ENCODE measurements at places on chromosomes 1 and 21. TPM values are rescaled to one million over a fixed set of nuclear protein-coding genes. Genes with fewer than 3 reads are reported as not detected.

Gene ADCY10
- under 0.01 TPM for total RNA-seq

Gene LCE1E
- total RNA-seq: not detected

Gene PSRC1
- 12.3 TPM for total RNA-seq

Gene FAM72D
- total RNA-seq: 0.97 TPM

Gene C1orf141
- not detected for total RNA-seq

Gene RAB42
- total RNA-seq: not detected

Gene PKLR
- not detected for total RNA-seq

Gene RGS7
- total RNA-seq: not detected

Gene LIN28A
- total RNA-seq: not detected

Gene FAM163A
- total RNA-seq: under 0.01 TPM

Gene RNU1-3
- total RNA-seq: under 0.01 TPM

Gene VTCN1
- not detected for total RNA-seq

Gene SPRR2B
- not detected for total RNA-seq

Gene KRTAP27-1
- not detected for total RNA-seq

Gene TFF1
- total RNA-seq: not detected

Gene CSF3R
- total RNA-seq: not detected

Gene GLUL
- total RNA-seq: 300 TPM

Gene MPZ
- total RNA-seq: 0.32 TPM

Gene BACH1
- total RNA-seq: 30.4 TPM

Gene HSD11B1
- total RNA-seq: 0.61 TPM

Gene PGBD5
- under 0.01 TPM for total RNA-seq

Gene LIPI
- total RNA-seq: not detected

Gene EDARADD
- not detected for total RNA-seq

Gene OSCP1
- total RNA-seq: 5.5 TPM

Gene GNAI3
- 19.2 TPM for total RNA-seq

Gene PLD5
- total RNA-seq: not detected

Gene CNKSR1
- total RNA-seq: 0.30 TPM

Gene TMPRSS15
- not detected for total RNA-seq

Gene ACTL8
- total RNA-seq: under 0.01 TPM

Gene ZNF648
- total RNA-seq: not detected

Gene DENND2D
- total RNA-seq: 2.3 TPM

Gene TMEM51
- total RNA-seq: 6.5 TPM

Gene TRIM33
- total RNA-seq: 17.5 TPM
